ENCODE measurements at places on chromosomes 1 and 21. TPM values are rescaled to one million over a fixed set of nuclear protein-coding genes. Genes with fewer than 3 reads are reported as not detected.

GRCh38 chr21:41766883-41767605, at the start of gene RIPK4:
TSS of gene RIPK4 (minus strand) at chr21:41767052. CDS start at chr21:41767041, 11 bp downstream.
- peak; percentile 64 for DNase-seq

The OR2T2 gene
- not detected for total RNA-seq

The SPSB1 gene
- 23.3 TPM for total RNA-seq

DNA sequence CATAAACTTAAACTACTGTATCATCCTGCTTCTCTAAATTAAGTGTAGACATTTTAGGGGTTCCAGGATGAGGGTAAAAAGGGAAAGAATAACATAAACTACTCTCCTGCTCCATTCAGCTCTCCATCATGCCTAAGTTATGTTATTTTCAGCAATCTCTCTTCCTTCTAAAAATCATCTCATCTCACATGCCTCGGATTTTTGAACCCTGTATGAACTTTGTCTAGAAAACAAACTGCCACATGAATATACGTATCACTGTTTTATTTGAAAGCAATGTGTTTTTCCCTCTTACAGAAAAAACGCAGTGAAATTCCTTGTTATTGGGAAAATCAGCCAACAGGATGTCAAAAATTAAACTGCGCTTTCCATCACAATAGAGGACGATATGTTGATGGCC, 32.6 kb downstream of the ZBED6 start:
- no peak for DNase-seq

- DNase-seq, result no peak
Observed at GRCh38 chr1:208112401-208112800, 131.8 kb downstream of the PLXNA2 start.

DNA sequence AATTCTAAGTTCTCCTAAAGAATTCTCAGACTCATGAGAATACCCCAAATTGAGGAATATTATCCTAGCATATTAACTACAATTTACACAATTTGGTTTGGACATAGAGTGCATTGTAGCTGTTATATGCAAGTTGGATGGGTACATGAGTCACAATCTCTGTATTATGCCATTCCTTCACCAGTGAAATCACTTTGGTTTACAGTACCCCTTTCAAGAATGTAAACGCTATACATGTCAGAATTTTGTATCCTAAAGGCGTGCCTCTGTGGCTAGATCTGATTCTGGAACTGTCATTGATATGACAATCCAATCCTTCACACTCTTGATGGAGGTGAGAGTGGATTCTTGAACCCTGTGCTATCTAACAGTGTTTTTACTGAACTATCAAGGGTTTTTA, 6.7 kb upstream of the IL10RB start:
- DNase-seq, result no peak

- no peak for DNase-seq
Observed at GRCh38 chr21:39628385-39628784, 15.6 kb downstream of the B3GALT5 start.
